ENCODE measurements at places on chromosomes 16 and 17.

- no peak for DNase-seq
Observed at GRCh38 chr16:74226338-74226954, 70.2 kb upstream of the PSMD7 start.

GRCh38 chr17:15348021-15348420, 6.6 kb upstream of the TEKT3 start:
- DNase-seq = no peak

- no peak for DNase-seq
Observed at GRCh38 chr17:31357839-31358394, 33.6 kb upstream of the RAB11FIP4 start.

DNA sequence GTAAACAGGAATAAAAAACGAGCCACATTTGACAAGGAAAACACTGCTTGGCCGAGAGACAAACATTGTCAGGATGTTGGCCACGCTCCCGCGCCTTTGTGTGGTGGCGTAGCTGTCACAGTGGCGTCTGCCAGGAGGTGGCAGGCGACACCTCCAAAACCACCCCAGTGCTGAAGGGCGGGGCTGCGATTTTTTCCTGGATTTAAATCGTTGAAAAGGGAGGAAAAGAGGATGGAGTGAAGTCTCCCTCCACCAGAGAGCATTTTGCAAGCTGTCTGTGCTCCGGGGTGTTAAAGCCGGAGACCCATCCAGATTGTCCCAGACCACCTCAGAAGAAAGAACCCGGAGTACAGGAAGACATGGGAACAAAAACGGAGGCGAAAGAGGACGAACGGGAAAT, 12.7 kb downstream of the MRM3 start:
- DNase-seq = no peak

GRCh38 chr16:12447556-12447955, 356.1 kb downstream of the CPPED1 start:
- DNase-seq = no peak

DNA sequence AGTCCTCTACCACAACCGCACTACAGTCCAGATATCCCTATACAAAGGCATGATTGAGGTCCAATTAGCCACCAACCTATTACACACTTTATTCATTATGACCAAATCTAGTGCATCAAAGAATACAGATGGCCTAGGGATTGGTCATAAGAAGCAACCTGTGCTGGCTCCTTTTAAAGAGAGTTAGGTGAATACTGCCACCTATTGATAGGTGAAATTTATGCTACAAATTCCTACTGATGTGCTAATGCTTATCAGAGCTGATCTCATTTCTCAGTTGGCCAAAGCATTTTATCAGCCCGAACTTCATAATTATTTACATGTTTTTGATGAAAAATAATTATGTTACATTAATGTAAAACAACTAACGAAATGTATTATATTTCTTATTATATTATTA, 166.3 kb downstream of the ANKFN1 start:
- no peak for DNase-seq

DNA sequence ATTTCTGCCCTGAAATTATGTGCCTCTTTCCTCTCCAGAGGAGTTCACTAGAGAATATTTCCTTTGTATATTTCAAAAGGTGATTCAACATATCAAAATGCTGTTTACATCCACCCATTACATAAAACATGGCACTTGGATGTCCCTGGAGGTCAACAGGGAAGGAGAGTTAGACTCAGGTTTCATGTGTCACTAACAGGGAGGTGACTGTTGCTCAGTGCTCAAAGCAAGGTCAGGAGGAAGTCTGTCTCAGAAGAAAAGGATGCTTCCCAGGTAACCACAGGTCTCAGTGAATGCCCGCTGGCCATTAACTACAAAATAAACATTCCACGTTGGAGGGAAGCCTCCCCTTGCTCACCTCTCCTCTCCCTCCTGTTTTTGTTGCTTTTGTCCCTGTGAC, 198.6 kb downstream of the AXIN2 start:
- DNase-seq = no peak

DNA sequence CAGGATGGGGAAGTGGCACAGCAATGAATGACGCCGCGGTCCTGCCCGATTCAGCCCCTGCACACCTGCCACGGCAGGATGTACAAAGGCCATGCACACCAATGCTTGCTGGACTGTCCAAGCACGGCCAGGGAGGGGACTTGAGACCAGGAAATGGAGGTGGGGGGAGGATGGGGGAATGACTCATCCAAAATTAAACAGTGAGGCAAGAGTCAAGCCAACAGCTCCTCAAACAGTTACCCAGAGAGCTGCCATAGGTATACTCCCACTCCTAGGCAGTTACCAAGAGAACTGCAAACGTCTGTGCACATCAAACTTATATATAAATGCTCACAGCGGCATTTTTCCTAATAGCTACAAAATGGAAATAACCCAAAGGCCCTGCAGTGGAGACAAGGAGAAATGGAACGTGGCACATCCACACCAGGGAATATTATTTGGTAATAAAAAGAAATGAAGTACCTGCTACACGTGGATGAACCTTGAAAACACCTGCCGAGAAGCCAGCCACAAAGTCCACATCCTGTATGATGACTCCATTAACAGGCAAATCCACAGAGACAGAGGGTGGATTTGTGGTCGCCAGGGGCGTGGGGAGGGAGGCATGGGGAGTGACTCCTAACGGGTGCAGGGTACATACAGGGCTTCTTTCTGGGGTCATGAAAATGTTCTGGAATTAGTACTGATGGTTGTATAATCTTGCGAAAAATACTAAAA, 54.1 kb downstream of the VAC14 start:
- no peak for DNase-seq

DNA sequence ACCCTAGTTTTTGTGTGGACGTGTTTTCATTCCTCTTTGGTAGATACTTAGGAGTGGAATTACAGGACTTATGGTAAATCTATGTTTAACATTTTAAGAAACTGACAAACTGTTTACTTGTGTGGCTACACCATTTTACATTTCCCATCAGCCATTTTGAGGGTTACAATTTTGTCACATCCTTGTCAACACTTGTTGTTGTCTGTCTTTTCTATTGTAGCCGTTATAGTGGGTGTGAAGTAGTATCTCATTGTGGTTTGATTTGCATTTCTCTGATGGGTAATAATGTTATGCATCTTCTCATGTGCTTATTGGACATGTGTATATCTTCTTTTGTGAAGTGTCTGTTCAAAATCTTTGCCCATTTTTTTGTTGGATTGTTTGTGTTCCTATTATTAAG, 4.5 kb downstream of the FTO start:
- no peak for DNase-seq

- DNase-seq = no peak
Observed at GRCh38 chr17:27892542-27892865, 661 bp downstream of the LYRM9 start.

DNA sequence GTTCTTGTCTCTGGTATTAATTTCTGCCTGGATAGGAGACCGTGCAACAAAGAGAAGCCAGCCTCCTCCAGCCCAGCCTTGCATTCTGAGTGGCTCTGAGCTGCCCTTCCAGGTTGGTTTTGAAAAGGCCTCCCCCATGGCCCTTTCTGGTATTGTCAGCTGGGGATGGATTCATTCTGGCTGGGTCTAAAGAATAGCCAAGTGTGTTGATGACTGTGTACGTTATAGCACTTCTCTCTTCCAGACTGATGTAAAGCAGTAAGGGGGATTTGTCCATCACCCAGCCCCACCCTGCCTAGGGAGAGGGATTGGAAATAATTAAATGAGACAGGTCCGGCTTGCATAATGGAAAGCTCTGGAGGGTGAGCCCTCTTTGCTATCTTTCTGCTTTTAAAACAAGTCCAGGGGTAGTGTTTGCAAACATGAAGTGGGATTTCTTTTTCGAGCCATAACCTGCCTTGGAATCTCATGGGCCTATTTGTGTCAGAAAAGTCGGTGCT, 146.4 kb downstream of the MSI2 start:
- DNase-seq = no peak

DNA sequence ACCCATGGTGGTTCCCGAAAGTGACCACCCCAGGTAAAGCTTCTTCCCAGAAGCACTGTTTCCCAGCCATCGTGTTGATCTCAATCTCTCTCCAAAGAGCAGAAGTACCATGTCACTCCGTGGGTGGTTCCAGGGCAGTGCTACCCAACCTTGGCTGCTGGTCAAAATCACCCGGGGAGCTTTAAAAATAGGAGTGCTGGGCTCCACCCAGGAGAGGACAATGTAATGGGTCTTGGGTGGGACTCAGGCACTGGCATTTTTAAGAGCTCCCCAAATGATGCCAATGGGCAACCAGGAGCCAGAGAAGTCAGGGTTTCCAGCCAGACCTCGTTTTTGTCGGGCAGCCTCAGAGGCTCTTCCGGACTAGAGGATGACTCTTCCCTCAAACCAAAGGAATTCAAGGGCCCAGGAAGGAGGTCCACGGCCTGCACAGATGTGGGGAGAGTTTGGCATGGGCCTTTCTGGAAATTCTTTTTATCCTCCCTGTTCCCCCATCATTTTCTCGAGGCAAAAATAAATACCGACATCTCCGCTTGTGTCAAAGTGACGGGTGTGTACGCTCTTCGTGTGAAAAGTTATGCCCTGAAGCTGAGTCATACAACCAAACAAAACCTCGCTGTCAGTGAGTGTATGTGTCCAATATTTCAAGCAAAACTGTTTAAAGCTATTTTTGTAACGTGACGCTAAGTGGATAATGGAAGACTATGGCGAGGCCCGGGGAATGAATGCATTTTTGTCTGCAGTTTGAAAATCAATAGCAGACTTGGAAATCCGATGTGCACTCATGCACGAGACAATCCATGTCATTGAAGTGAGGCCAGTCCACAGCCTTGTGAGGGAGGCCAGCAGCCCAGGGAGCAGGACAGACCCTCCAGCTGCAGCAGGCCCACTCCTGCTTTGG, 364.1 kb downstream of the FOXL1 start:
- no peak for DNase-seq

DNA sequence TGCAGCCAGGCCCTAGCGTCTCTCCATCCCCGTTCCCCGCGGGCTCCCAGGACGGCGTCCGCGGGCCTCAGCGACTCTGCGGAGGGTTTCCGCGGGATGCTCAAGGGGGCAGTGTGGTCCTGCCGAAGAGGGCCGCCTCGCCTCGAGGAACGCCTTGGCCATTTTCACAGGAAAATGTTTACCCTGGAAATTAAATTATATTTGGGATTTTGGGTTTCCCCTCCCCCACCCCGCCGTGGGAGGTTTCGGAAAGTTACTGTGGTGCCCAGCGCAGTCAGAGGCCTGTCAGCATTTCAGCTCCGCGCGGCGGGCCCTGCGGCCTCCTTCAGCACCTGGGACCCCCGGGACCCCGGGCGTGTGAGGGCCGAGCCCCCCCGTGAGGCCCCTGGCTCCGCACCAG, 94.5 kb downstream of the PCTP start:
- DNase-seq = no peak

DNA sequence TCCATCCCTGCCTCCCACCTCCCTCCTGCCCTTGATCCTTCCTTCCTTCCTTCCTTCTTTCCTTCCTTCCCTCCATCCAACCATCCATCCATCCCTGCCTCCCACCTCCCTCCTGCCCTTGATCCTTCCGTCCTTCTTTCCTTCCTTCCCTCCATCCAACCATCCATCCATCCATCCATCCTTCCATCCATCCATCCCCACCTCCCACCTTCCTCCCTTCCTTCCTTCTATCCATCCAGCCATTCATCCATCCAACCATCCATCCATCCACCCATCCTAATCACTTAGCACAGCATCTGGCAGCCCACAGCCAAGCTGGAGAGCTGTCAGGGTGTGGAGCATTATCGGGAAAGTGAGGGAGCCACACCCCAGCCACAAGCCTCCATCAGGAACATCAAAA, 54.5 kb downstream of the TK2 start:
- no peak for DNase-seq

GRCh38 chr17:53462393-53462811, 360.3 kb upstream of the KIF2B start:
- DNase-seq = no peak

- DNase-seq = no peak
Observed at GRCh38 chr16:59634951-59635350, 900.8 kb upstream of the GOT2 start.

DNA sequence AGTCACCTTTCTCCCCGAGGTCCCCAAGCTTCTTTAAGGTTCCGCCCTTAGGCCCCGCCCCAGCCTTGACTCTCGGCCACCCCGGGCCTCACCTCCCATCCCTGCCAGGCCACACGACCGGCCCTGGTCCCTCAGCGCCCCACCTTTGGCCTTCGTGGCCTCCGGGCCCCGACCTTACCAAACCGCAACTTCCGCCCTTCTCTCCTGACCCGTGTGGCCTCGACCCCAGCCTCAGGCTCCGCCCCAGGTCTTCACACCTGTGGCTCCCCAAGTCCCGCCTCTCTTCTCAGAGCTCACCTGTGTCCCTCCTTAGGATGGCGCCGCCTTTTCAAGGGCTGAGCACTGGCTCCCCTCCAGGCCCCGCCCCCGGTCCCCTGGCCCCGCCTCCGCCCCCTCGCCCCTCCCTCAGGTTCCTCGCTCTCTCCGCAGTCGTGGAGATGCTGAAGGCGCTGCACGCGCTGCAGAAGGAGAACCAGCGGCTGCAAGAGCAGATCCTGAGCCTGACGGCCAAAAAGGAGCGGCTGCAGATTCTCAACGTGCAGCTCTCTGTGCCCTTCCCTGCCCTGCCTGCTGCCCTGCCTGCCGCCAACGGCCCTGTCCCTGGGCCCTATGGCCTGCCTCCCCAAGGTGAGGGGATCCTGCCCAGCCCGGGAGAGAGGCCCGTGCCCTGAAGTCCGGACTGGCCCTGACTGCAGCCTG, 10.0 kb upstream of the CISD3 start:
- DNase-seq = no peak

DNA sequence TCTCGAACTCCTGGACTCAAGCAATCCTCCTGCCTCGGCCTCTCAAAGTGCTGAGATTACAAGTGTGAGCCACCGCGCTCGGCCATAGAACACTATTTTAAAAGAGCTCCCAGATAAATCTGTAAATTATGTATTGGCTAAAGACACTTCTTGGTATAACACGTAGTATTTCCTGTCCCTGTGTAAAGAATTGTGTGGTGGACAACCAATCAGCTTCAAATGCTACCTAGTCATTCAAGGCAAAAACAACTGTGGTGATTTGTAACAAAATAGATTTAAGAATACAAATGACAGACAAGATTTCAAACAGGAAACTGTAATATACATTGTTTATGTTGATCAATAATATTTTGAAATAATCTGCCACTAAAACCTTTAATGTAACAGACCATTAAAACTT, 14.6 kb downstream of the CRLF3 start:
- DNase-seq = no peak

DNA sequence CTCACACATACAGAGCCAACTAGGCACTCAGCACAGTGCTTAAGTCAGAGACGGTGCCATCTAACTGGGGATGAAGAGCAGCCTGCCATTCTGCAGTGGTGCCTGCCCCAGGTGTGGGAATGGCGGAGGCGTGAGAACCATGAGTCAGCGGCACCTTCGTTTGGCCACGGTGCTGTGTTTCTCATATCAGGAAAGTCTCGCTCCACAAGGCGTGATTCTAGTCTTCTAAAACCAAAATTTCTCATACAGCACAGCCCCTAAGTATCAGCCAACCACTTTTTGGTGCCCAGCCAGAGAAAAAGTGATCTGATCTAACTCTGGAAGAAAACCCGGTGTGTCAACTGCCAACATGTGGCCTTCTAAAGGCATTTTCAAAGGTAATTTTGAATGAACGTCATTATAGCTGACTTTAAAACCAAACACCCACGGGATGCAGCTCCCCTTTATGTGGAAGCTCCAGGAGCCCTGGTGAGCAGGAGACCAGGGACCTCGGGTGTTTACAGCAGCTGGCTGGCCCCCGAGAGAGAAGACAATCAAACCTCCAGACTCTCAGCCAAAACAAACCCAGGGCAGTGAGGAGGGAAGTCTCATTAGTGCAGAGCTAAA, 54.6 kb downstream of the ABCC12 start:
- no peak for DNase-seq

GRCh38 chr17:17783116-17783824, 53.5 kb downstream of the SREBF1 start:
- no peak for DNase-seq

GRCh38 chr16:89560378-89561141, at the start of gene RPL13:
RPL13 (plus strand) TSS chr16:89560682; CDS start chr16:89560960, 278 bp downstream.
- no peak for DNase-seq
